ENCODE measurements at places on chromosomes 11 and 22.

- DNase-seq: no peak
Observed at GRCh38 chr11:99630629-99631028, 609.9 kb downstream of the CNTN5 start.

DNA sequence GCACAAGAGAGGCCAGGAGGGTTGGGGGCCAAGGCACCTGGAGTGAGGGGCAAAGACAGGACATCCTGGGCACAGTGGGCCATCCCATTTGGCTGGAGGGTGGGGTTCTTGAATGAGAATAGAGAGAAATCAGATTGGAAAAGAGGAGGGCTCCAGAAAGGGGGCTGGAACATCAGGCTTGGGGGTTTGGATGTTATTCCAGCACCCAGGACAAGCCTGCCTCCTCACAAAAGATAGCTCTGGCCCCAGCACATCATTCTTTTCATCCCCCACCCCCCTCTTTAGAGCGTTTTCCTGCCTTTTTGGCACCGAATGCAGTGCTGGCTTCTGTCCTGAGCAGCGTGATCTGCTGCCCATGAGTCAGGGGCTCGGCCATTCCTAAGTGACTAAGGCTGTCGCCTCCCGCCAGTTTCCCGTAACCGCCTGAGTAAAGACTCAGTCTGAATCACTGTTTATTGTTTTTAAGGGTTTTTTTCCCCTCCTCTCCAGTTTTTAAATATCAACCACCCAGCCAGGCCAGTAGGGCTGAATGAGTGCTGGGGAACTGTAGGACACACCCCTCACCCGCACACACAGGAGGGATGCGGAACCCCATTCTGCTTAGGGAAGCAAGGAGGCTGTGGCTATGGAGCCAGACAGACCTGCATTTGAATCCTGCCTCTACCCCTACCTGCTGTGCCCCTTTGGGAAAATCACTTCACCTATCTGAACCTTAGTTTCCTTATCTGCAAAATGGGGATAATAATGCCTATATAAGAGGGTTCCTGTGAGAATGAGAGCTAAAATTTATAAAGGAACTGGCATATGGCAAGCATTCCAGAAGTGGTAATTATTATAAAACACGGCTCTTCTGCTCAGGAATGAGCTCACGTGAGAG, 32.4 kb upstream of the NAV2 start:
- DNase-seq: peak; percentile 12

DNA sequence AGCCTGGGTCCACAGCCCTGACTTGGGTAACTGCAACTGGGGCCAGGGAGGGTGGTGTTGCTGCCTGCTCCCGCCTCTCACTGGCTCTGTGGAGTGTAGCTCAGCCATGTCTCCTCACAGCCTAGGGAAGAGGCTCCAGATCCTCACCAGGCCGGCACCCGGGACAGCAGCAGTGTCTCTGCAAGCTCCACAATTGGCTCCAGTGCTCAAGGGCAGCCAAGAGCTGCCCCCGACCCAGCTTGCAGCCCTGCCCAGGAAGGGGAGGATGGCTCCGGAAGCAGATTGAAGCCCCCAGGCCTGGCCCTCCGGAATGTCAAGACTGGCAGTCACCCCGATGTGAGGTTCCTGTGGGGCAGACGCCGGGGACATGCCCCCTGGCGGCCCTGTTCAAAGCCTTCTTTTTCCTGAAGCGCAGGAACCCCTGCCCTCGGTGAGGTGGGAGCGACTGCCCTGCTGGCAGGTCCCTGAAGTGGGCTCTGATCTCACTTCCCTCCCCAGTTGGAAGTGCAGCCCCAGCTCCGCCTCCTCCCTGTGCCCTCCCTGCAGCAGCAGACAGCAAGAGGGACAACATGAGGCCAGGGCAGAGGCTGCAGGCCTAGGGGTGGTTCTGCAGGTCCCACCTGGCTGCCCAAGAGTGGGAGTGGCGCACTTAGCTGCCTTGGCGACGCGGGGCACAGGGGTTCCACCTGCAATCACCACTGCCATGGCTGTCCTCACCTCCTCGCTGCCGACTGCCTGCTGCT, 816.2 kb upstream of the LUZP2 start:
- DNase-seq: no peak

GRCh38 chr11:55572548-55572947, 620 bp downstream of the OR4C16 start:
- DNase-seq: no peak

- DNase-seq: no peak
Observed at GRCh38 chr11:3604167-3604566, 37.6 kb downstream of the ART5 start.

DNA sequence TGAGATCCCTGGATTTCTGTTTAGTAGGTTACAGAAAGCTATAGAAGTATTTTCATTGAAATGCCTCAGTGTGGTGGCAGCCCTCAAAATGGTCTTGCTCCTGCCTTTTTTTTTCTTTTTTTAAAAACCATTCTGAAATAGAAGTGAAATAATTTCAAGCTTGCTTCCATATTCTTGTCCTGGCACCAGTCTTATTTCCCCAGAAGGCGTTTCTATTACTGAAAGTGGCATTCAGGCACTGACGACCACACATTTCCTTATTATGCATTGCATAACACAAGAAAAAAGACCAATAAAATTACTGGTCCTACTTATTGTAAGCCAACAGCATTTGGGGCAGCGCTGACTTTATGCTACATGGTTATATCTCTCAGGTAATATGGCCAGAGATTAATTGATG, 24.5 kb upstream of the LRRC4C start:
- no peak for DNase-seq

DNA sequence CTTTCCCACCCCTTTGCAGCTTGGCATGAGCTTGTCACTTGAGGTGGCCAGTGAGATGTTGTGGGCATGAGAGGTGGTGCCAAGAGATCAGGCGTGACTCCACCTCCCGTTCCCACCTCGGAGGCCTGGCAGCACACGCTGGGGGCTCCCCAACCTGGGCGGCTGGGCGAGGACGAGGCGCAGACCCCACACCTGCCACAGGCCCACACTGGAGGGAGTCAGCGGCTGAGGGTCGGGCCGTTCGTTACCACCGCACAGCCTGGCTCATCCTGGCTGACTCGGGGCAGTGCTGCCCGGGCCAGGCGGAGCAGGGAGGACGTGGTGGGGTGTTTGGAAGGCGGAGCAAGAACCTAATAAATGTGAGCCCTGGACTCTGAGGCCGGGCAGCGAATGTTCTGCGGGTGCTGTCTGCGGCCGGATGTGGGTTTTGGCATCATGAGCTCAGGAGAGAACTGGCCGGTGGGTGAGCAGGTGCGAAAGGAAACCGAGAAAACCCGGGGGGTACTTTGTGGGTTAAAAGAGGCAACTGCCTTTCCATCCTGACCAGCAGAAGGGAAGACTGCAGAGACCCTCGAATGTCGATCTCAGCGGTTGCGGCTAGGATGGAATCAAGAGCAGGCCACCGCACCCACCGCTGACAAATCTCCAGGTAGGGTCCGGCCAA, 10.2 kb upstream of the IFITM3 start:
- no peak for DNase-seq

DNA sequence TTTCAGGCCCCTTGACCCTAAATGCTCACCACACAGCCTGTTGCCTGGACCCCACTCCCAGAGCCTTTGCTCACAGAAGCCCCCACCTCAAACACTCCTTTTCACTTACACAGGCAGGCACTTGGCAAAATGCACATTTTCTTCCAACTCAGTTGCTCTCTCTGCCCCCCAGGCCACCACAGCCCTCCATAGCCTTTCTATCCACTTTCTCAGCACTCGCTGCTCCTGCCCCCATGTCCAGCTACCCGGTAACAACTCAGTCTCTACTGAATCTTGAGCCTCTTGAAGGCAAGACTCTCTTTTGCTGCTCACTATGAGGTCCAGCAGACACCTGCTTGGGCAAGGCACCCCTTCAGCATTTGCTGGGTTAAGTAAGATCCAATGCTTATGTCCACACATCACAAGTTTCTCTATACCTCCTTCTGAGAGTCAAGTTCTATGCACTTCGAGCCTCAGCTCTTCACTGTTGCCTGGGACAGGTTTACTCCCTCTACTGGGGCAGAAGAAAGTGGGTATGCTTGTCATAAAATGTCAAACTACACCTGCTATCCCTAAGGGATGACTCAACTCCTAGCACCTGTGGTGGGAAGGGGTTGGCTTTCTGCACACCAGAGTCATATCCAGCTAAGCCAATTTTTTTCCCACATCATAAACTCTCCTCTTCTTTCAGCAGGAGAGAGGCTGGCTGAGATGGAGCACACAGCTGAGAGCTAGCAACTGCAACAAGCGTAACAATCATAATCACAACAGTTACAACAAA, 36.9 kb downstream of the MORC2 start:
- no peak for DNase-seq

- no peak for DNase-seq
Observed at GRCh38 chr11:3003396-3004231, 11.5 kb upstream of the NAP1L4 start.

DNA sequence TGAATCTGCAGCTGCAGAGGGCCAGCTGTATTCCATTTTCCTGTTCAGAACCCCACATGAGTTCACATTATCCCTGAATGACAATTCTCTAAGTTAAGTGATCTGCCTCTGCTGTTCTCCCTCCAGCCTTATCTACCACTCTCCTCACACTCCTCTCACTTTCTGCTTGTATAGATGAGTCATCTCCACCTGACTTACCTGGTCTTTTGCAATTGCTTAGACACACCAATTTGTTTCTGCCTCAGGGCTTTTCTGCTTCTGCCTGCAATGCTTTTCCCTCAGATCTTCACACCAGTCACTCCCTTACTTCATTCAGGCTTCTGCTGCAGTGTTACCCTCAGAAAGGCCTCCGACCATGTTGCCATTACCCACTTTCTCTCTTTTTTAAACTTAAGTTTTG, 118.1 kb downstream of the ATM start:
- no peak for DNase-seq

DNA sequence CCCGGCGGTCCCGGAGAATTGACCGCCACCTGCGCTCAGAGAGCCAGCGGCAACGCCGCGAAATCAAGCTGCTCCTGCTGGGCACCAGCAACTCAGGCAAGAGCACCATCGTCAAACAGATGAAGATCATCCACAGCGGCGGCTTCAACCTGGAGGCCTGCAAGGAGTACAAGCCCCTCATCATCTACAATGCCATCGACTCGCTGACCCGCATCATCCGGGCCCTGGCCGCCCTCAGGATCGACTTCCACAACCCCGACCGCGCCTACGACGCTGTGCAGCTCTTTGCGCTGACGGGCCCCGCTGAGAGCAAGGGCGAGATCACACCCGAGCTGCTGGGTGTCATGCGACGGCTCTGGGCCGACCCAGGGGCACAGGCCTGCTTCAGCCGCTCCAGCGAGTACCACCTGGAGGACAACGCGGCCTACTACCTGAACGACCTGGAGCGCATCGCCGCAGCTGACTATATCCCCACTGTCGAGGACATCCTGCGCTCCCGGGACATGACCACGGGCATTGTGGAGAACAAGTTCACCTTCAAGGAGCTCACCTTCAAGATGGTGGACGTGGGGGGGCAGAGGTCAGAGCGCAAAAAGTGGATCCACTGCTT, 25.5 kb downstream of the GNAZ start:
- DNase-seq: no peak

GRCh38 chr11:26028393-26028911, 303.5 kb upstream of the ANO3 start:
- DNase-seq: no peak

GRCh38 chr11:37946155-37946766, 1348.2 kb upstream of the RAG2 start:
- DNase-seq: peak; percentile 42

- no peak for DNase-seq
Observed at GRCh38 chr11:131378931-131379330, 8.5 kb downstream of the NTM start.

Measured in inflammatory macrophage (primary cell).